ENCODE measurements at places on chromosomes 4 and X.

- DNase-seq, result no peak
Measured at GRCh38 chrX:42846741-42847140, 68.8 kb upstream of the PPP1R2C start.

DNA sequence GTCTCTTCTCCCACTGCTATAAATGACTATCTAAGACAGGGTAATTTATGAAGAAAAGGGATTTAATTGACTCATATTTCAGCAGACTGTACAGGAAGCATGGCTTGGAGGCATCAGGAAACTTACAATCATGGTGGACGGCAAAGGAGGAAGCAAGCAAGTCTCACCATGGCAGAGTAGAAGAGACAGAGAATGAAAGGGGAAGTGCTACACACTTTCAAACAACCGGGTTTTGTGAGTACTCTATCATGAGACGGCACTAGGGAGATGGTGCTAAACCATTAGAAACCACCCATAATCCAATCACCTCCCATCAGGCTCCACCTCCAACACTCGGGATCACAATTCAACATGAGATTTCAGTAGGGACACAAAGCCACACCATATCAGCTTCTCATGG, 11.1 kb downstream of the UBE2NL start:
- DNase-seq, result no peak

GRCh38 chr4:124883632-124884031, 171.1 kb upstream of the ANKRD50 start:
- no peak for DNase-seq

GRCh38 chrX:54721424-54721823, 76.6 kb downstream of the ITIH6 start:
- DNase-seq, result no peak

DNA sequence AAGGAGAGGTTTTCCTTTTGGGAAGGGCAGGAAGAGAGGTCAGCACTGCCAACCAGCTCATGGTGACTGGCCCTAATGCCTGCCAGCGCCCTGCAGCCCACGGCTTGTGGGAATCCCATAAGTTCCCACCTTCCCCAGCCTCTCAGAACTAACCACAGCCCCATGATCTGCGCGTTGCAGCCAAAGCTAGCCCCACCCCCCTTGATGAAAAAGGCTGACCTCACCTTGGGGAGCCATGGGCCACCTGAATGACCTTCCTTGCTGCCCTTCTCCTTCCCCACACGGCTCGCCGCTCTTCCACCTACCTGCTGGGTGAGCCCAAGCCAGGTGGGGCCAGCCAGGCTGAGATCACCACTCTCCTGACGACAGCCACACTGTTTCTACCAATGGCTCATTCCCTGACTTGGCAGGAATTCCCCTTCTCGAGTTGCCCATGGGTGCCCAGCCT, 3.9 kb upstream of the ELF4 start:
- DNase-seq, result no peak

DNA sequence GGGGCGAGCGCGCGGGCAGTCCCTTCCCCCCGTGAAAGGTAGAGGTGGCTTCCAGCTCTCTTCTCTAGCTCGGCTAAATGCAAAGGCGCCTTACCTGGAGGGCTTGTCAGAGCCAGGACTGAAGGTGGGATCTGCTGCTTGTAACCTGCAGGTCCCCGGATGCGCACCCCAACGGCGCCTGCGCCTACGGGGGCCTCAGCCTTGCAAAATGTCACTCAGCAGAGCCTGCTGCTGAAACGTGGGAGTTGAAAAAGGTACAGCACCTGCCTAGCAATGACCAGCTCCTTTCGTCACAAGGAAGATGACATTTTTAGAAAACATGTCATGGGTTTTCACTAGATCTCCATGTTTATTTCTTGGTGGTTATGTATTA, 583 bp downstream of the ABHD18 start:
- peak; percentile 87 for DNase-seq

GRCh38 chr4:105950701-105951100, 55.4 kb downstream of the NPNT start:
- no peak for DNase-seq

- no peak for DNase-seq
Measured at GRCh38 chr4:72564789-72565188, 4.2 kb downstream of the ADAMTS3 start.

DNA sequence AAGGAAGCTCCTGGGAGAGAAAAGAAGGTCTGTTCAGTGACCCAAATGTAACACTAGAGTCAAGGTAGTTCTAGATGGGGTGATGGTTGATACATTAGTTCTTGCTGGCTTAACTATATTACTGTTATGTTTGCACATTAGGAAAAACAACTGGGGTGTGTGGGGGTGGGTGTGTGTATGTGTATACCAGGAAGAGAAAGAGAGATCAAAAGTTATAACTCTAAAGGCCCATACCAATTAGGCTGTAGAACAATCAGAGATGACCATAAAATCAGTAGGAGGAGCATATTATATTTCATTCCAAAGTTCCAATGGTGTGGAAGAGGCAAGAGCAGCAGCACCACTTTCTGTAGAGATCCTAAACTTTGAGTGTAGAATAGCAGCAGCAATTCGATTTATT, 134.7 kb upstream of the FMR1 start:
- no peak for DNase-seq

DNA sequence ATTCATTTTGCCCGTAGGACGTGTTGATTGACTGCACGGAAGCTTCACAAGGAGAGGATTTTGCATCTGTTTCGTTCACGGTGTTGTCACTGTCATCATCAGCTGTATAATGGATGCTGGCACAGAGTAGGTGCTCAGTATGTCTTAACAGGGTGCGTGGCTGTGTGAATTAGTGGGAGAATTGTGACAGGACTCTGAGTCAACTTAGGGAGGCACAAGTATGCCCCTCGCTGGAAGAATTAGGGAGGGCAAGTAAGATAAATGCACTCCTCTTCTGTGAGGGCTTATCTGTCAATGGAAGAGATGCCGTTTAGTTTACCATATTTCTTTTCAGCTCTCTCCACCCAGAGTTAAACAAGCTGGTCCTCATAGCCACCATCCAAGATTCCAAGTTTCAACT, 107.2 kb downstream of the TRIML1 start:
- no peak for DNase-seq

GRCh38 chr4:157727163-157727562, 445.7 kb downstream of the GASK1B start:
- no peak for DNase-seq

DNA sequence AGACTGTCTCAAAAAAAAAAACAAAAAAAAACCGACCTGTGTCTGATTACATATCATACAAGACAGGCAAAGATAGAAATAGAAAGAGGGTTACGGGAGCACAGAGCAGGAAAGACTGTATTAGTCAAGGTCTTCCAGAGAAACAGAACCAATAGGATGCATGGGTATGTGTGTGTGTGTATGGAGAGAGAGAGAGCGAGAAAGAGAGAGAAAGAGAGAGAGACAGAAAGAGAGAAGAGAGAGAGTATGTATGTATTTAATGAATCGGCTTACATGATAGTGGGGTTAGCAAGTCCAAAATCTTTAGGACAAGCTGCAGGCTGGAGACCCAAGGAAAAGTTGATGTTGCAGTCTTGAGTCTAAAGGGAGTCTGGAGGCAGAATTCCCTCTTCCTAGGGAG, 7.5 kb upstream of the DDX3X start:
- no peak for DNase-seq

DNA sequence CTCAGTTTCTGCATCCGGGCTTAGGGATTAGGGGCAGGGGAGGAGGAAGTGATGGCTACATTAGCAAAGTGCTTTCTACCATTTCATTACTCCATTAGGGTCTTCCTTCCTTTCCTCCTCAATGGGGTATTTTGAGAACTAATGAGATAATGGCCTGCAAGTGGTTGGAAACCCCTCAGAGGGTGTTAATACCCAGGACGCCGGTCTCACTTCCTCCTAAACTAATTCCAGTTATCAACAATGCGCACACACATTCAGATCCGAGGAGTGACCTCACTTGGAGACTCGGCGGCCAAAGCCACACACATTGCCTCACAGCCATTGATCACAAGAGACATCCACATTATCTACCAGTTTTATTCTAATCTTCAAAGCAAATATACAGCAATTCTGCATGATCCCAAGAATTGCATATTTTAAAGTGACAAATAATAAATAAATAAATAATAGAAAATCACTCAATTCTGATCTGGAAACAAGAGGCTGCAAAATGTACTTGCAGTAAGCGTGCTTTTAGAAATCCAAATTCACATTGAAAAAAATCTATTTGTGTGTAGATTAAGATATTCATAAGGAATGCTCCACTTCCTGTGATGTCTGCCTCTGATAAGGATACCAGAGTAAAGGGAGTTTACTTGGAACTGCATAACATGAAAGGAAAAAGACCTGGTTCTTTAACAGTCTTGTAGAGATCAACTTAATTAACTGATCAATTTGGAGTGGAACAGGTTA, 329.1 kb downstream of the FBXW7 start:
- DNase-seq, result no peak

- DNase-seq, result no peak
Measured at GRCh38 chr4:40003986-40004385, 26.3 kb upstream of the PDS5A start.

GRCh38 chrX:24025741-24026403, 1.1 kb downstream of the KLHL15 start:
- no peak for DNase-seq

All from GM06990 (cell line).